ENCODE measurements at places on chromosomes 2 and 18.

DNA sequence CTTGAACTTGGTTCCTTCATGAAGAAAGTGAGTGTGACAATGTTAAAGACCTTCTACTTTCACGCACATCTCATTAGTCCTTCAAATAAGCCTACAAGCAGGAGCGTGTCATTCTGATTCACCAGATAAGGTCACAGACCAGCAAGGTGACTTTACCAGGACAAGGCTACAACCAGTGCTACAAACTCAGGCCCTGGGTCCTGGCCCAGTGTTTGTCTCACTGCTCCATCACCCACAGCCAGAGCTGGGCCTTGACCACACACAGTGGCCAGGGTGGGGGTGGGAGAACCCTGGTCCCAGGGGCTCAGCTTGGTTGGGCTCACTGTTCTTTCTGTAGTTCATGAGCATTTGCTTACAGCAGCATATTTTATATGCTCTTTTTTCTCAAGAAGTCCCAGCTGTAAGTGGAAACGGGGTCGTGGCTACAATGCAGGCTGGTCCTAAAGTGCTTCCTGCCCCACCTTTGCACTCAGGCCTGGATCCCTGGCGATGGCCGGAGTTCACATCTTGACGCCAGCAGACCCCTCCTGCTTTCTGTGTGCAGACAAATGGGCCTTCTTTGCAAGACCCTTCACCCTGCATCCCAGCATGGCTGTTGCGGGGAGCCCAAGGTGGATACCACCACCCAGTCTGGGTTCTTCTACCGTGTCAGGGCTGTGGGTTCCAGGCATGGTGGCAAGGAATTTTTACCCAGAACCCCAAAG lies 153.6 kb upstream of the EPAS1 start:
- DNase-seq, result no peak

DNA sequence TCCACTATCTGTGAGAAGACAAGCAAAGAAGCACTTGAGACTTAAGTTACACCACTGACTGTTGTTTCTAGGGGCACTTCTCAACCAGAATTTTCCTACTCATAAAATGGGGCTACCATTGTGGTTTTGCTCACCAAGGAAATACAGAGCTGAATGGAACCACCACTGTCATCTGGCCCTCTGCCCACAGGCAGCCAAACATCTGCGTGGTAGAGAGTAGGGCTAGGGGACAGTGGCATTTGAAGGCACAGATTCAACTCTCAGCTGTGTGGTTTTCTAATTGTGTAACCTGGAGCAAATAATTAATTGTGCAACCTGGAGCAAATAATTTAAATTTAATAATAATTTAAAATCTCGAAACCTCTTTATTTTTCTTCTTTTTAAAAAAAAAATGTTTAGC lies 79.6 kb downstream of the PDE11A start:
- no peak for DNase-seq

DNA sequence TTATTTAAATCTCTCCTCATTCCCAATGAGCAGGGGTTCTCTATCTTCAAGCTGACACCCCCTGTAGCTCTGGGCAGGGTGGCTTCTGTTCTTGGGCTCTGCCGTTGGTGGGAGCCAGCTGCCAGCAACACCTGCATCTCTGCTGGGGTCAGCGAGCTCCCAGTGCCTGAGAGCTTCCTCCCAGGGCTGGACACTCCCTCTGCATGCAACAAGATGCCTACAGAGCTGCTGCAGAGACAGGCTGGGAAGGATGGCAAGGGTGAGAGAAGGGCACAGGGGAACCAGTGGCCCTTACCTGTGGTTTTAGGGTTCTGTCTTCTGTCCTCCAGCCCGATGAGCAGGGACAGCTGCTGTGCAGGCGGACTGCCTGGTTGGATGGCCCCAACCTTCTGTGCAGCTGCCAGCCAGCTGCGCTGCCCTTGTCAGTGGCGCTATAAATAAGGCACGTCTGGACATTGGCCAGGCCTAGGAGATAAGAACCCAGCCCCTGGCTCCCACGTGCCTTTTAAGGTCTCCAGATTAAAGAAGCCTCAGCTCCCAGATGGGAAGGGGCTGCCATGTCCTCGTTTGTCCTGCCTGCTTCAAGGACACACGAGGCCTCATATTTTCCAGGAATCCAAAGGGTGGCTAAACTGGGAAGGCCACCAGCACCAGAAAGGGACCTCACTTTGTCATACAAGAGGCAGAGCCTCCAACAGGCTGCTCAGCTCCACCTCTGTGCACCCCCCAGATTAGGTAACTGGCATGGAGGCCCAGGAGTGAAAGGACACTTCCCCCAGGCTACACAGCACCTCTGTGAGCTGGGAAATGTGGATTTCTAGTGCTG lies 39.5 kb upstream of the FHL2 start:
- no peak for DNase-seq

- DNase-seq, result no peak
Measured at GRCh38 chr2:153059338-153060052, 341.1 kb downstream of the ARL6IP6 start.

DNA sequence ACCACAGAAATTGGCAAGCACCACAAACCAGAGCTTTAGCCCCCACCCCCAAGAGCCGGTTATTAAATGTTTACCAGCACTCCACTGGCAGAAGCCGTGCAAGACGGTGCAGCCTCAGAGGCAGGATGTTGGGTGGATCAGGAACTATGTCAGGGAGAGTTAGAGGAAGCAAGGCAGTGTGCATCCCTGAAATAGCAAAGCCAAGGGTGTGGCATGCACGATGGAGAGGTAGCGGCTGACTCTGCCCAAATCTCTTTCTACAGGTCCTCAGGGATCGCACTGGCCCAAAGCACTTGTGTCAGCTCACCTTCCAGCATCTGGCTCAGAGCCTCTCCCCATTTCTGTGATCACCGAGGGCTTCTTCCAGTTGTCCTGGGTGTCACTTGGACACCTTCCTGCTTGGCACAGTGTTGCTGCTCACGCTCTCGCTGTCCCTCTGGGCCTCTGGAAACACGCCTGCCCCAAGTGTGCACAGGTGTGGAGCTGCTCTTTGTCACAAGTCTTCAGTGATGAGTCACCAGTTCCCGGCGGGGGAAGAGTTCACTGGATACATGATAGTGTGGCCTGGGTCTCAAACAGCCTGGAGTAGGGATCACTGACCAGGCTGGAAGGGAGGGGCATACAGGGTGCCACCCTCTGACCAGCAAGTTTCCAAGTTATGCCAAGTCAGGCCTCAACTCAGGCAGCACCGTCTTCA lies 17.3 kb upstream of the B3GNT7 start:
- no peak for DNase-seq

DNA sequence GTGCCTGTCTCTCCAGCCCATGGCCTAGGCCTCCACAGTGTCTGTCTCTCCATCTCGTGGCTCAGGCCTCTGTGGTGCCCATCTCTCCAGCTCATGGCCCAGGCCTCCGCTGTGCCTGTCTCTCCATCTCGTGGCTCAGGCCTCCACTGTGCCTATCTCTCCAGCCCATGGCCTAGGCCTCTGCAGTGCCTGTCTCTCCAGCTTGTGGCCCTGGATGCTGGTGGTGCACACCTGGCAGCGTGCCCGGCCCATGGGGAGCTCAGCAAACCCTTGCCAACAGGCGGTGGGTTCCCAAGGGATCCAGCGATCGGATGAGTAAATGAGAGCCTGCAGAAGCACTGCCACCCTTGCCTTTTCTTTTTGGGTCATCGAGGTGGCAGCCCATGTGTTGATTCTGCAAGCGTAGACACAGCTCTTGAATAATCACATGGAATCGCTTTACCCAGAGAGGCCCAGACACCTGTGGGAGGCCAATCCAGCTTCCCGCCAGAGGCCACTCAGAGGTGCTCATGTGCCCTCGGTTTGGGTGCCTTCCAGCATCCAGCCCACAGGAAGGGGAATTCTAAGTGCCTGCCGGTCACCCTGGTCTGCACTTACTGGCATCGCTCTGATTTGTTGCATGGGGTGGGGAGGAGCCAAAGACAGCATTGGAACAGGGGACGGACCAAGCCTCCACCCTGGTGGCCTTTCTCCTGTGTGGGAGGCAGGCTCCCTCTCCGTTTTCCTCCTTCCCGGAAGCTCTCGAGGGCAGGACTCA lies 101.8 kb upstream of the HDAC4 start:
- no peak for DNase-seq

- DNase-seq, result peak; percentile 7
Measured at GRCh38 chr2:105102963-105103421, 65.1 kb downstream of the MRPS9 start.

DNA sequence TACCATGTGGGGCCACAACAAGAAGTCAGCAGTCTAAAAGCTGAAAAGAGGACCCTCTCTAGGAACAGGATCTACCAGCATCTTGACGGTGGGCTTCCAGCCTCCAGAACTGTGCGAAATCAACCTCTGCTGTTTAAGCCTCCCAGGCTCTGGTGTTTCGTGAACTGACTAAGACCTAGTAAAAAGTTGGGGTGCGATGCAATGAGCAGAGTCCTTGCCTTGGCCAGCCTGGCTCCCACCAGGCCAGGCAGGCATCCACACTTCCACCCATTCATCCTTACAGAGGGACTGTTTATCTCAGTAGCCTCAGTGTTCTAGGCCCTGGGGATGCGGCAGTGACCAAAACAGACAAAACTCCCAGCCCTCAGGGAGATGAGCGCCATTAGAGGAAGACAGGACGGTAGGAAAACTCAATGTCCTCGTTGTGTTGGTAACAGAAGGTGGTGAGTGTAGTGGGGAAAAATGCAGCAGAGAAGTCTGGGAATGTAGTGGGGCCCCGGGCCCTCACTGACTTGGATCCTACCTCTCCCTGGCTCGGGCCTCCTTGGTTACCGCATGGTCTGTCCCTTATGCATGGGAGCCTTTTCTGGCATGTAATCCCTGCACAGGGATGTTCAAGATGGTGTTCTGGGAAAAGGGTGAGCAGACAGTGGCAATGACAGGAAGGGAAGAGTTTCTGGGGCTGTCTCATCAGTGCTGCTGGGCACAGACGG lies 271.8 kb upstream of the HS6ST1 start:
- DNase-seq, result no peak

DNA sequence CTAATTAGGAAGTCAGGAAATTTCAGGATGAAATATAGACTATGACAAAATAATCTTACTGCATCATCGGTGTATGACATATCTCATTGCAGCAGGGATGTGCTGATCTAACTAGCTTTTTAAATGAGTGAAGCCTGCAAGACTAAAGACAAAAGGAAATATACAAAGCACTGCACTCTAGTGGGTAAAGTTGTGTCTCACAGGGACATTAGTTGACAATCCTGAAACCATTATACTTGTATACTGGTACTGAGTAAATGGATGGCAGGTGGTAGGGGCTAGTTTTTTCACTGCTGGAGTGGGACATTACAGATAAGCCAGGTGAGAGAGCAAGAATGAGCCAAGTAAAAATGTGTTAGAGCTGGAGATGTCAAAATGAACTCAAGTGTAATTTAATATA lies 317.5 kb upstream of the RAB6C start:
- DNase-seq, result no peak

GRCh38 chr18:50870138-50870845 lies 8.6 kb upstream of the ME2 start:
- DNase-seq, result no peak

GRCh38 chr2:214088536-214088935 lies 322.3 kb upstream of the VWC2L start:
- DNase-seq, result no peak

- DNase-seq, result no peak
Measured at GRCh38 chr2:135925571-135925970, 49.3 kb upstream of the MCM6 start.

DNA sequence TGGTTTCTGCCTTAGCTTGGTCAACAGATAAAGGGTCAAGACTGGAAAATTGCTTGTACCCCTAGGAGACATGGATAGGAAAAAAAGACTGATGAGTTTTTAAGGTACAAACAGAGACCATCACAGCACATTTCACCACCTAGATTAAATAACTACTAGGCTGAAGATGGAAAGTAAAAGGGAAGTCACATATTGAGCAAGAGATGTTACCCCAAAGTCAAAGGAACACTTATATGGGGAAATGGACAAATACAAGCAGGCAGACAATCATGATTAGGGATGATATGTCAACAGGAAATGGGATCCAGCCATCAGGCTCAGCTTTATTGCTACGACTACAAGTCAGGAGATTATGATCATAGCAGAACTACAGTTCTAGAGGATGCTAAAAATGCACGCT lies 1643.1 kb upstream of the CELF4 start:
- DNase-seq, result no peak

- no peak for DNase-seq
Measured at GRCh38 chr2:12162269-12163247, 416.1 kb downstream of the LPIN1 start.

GRCh38 chr2:186771395-186771794 lies 77.5 kb downstream of the FAM171B start:
- DNase-seq, result no peak

GRCh38 chr2:207589143-207589542 lies 36.1 kb downstream of the METTL21A start:
- no peak for DNase-seq

DNA sequence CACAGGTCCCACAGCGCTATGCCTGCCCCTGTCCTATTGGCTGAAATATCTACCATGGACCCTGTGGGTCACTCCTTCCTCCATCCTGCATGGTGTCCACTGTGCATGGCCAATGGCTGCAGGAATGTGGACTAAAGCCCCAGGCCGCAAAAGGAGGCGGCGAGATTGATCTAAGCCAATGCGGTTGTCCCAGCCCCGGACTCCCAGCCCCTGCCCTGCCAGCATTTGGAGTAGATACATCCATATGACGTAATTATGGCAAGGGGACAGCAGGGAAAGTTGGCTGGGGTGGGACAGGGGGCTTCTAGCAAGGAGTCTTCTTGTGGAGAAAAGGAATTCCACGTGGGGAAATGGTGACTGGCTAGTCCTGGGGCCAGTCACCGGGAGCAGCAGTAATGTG lies 11.4 kb upstream of the ZNF516 start:
- no peak for DNase-seq

GRCh38 chr2:9380702-9381628 lies 42.4 kb downstream of the ITGB1BP1 start:
- DNase-seq, result peak; percentile 89

GRCh38 chr2:241558532-241559322 lies at the start of gene BOK:
Gene BOK (plus strand): TSS chr2:241558745. CDS start chr2:241559484, 739 bp downstream.
- DNase-seq, result no peak

GRCh38 chr2:221533299-221533698 lies 38.8 kb downstream of the EPHA4 start:
- DNase-seq, result no peak
